ENCODE measurements at places on chromosomes 7 and 10. TPM values are rescaled to one million over a fixed set of nuclear protein-coding genes. Genes with fewer than 3 reads are reported as not detected.

The INHBA gene
- 12.7 TPM for total RNA-seq

The TLX1 gene
- total RNA-seq = not detected

The SKIDA1 gene
- 6.9 TPM for total RNA-seq

The ABCC2 gene
- 1.6 TPM for total RNA-seq

The CYP26C1 gene
- total RNA-seq = 0.23 TPM

The UCN3 gene
- not detected for total RNA-seq

The CPA2 gene
- total RNA-seq = not detected

The REPIN1 gene
- 40.4 TPM for total RNA-seq

The PTPRN2 gene
- total RNA-seq = 84.9 TPM

The RBP4 gene
- total RNA-seq = 6.7 TPM

The SLC13A1 gene
- total RNA-seq = not detected

The CNNM1 gene
- 6.5 TPM for total RNA-seq

The TMEM229A gene
- 4.6 TPM for total RNA-seq

The MEOX2 gene
- total RNA-seq = 0.23 TPM

The NEUROD6 gene
- total RNA-seq = 4.2 TPM

The CALY gene
- total RNA-seq = 36.4 TPM

The SLC26A3 gene
- not detected for total RNA-seq

The VSTM2A gene
- 200 TPM for total RNA-seq

The ORAI2 gene
- total RNA-seq = 45.4 TPM

The SHOC2 gene
- 142 TPM for total RNA-seq

The WIPF3 gene
- 6.9 TPM for total RNA-seq

The ABCB1 gene
- 12.2 TPM for total RNA-seq

The LSM5 gene
- 30.7 TPM for total RNA-seq

The GPER1 gene
- total RNA-seq = 3.0 TPM

The NAT16 gene
- 2.1 TPM for total RNA-seq

The PSD gene
- total RNA-seq = 108 TPM

The MAT1A gene
- total RNA-seq = not detected

The GARIN1A gene
- 0.92 TPM for total RNA-seq

The DLX6 gene
- 13.4 TPM for total RNA-seq

The ENTPD1 gene
- total RNA-seq = 16.6 TPM

The ATRNL1 gene
- 592 TPM for total RNA-seq

The FRMD4A gene
- total RNA-seq = 63.9 TPM

The GRM3 gene
- 153 TPM for total RNA-seq

The TMEM140 gene
- 0.92 TPM for total RNA-seq

The PPP1R17 gene
- total RNA-seq = 2.8 TPM

The PALD1 gene
- total RNA-seq = 12.7 TPM

The MCM10 gene
- 5.3 TPM for total RNA-seq

The TMEM176B gene
- total RNA-seq = 5.8 TPM

The CAMK2B gene
- total RNA-seq = 112 TPM

The BICC1 gene
- total RNA-seq = 5.8 TPM

The TMUB1 gene
- 12.0 TPM for total RNA-seq

The ZNF438 gene
- total RNA-seq = 4.2 TPM

The DYNC1I1 gene
- total RNA-seq = 51.2 TPM

The ACSM6 gene
- total RNA-seq = not detected

The CLIP2 gene
- 115 TPM for total RNA-seq

The KIF11 gene
- 12.0 TPM for total RNA-seq

The TMEM236 gene
- total RNA-seq = 0.23 TPM

The LRRC61 gene
- total RNA-seq = 12.9 TPM

The CYP2C9 gene
- not detected for total RNA-seq

The MUC3A gene
- 2.1 TPM for total RNA-seq

The CPN1 gene
- not detected for total RNA-seq

The CCL24 gene
- not detected for total RNA-seq

The EPHA1 gene
- total RNA-seq = 7.8 TPM

The NCF1 gene
- total RNA-seq = 0.69 TPM

The GPR26 gene
- total RNA-seq = 13.8 TPM
